ENCODE measurements at places on chromosomes 6 and 20.

- DNase-seq = no peak
Measured at GRCh38 chr6:100266494-100267401, 198.0 kb downstream of the SIM1 start.

DNA sequence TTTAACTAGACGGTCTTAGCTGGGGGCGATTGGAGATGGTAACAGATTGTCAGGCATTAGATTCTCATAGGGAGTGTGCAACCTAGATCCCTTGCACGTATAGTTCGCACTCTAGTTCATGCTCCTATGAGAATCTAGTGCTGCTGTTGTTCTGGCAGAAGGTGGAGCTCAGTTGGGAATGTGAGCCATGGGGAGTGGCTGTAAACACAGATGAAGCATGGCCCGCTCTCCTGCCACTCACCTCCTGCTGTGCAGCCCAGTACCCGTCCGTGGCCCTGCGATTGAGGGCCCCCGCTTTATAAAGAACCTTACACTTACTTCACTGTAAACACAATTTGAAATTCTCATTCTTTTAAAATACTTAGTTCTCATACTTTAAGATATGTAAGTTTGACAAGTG lies 339.4 kb downstream of the CDH26 start:
- no peak for DNase-seq

DNA sequence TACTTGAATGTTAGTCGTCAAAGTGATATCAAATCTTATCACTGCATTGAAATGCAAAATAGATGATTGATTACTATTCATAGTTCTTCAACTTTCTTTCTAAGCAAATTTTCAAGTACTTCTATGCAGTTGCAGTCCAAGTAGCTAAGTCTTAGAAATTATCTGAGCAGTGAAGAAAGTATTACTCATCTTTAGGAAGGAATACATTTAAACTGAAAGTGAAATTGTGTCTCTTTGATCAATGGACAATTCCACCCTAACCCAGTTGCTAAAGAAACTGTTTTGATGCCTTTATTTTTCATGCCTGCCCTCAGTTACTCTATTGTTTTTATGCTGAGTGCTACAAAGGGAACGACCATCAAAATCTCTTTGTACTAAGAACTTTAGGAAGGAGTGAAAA lies 337.4 kb downstream of the GRIK2 start:
- no peak for DNase-seq

DNA sequence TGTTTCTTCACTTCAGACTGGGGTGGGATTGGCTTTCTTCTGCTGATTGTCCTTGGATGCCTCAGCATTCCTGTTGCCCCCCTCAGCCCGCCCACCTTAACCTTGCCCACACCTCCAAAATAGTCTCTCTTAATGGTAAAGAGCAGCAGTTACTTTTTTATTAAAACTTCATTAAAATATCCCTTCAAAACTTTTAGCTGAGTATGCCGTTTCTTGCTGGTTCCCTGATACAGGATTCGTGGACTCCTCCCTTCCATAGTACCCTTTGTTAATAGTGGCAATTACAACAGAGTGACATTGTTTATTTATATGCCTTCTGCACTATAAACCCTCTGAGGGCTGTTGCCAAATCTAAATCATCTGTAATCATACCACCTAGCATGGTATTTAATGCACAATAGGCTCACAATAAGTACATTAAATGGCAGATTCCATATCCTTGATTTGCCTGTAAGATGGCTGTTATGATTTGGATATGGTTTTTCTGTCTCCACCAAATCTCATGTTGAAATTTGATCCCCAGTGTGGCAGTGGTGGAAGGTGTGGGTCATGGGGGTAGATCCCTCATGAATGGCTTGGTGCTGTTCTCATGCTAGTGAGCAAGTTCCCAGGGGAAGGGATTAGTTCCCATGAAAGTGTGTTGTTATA lies 3.5 kb upstream of the MOCS1 start:
- DNase-seq = no peak

GRCh38 chr20:2799688-2800520 lies 523 bp downstream of the CPXM1 start:
- DNase-seq = no peak

- DNase-seq = no peak
Measured at GRCh38 chr6:167800549-167800948, 26.2 kb upstream of the AFDN start.

GRCh38 chr20:328027-328974 lies 2.9 kb downstream of the SOX12 start:
- DNase-seq = no peak

- no peak for DNase-seq
Measured at GRCh38 chr20:8492173-8492572, 360.1 kb downstream of the PLCB1 start.

DNA sequence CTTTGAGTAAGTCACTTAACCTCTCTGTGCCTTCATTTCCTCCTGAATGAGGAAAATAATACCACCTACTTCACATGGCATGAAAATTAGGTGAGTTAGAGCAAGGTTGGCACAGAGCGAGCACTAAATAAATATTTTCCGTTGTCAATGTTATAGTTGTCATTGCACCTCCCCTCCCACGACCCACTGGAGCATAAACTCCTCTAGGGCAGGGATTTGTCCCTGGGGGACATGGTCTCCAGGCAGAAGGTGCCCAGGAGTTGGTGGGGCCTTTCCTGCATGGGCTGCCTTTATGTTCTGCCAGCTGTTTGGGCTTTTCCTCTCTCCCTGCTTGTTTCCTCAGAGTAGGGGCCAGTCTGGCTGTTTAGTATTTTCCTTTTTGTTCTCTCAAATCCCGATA lies 1.3 kb upstream of the ANGPT4 start:
- no peak for DNase-seq

DNA sequence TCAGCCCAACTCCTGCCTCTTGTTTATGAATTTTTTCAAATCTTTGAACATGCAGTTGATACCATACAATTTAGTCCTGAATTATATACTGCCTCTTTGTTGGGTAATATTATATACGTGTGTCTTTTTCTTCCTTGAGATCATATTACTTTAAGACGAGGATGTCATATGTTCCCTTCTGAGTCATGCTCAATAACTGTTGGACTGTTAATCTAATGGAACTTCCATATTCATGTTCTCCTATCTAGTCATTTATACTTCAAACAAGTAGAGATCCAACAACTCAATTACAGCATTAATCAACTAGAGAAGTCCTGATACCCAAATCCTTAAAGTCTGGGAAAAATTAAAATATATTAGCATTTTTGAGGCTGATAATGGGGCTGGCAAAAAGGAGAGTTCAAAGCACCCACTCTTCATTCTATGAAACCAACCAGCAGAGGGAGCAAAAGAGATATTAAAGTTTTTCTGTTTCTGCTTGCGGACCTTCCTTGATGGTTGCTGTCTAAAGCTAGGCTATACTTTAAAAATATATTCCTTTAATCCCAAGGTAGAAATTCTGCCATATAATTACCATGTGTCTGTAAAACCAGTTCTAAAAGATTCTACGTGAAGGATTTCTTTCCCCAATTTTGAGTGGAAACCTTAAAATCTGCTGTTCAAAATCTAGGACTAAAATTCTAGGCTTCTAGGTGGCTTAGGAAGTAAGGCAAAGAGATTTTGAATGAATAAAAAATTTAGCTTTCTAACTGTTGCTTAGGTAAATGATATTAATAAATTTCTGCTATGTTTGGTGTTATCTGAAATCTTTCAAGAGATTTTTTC lies 498.9 kb downstream of the BCKDHB start:
- DNase-seq = no peak

DNA sequence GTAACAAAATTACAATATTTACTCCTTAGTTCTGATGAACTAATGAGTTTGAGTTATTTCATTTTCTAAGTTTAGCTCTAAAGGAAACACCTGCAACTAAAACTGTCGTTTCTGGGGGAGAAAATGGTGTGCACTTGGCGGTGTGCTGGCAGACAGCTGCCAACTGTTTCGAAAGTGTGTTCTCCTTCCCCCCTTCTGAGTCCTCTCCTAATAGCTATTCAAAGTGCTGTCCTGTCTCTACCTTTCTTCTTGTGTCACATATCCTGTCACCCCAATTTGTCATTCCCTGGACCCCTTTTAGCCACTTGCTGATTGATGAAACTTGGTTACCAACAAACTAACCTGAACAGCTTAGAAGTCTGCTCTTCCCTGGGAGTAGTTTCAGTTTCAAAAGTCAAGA lies 4.9 kb upstream of the UBE2J1 start:
- DNase-seq = no peak

- no peak for DNase-seq
Measured at GRCh38 chr20:44050925-44051660, 135.9 kb downstream of the JPH2 start.

DNA sequence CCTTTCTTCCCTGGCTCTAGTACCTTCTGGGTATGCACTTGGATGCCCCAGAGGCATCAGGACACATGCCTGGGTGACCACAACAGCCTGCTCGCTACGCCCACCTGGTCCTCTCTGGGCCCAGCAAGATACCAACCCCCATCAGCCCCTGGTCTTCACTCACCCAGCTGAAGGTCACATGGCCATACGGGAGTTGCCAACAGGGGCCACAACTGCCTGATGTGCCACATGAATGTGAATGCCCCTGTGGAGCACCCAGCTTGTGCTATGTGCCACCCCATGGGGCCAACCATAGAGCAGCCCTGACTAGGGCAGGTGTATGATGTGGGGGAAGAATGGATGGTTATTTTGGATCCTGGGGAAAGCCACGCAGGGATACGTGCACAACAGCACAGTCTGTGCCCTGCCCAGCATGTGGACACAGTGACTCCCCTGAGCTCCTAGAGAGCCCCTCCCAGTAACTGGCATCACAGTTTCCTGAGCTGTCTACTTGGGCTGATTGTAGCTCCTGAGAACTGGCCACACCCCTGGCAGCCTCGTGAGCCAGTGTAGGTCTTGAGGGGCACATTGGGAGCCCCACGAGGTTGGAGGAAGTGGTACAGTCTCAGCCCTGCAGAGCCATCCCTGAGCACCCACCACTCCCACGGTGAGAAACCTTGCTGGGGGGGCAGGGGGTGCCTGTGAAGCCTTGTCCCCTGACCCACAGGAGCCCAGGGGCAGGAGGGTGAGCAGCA lies 10.5 kb upstream of the PCMTD2 start:
- no peak for DNase-seq

DNA sequence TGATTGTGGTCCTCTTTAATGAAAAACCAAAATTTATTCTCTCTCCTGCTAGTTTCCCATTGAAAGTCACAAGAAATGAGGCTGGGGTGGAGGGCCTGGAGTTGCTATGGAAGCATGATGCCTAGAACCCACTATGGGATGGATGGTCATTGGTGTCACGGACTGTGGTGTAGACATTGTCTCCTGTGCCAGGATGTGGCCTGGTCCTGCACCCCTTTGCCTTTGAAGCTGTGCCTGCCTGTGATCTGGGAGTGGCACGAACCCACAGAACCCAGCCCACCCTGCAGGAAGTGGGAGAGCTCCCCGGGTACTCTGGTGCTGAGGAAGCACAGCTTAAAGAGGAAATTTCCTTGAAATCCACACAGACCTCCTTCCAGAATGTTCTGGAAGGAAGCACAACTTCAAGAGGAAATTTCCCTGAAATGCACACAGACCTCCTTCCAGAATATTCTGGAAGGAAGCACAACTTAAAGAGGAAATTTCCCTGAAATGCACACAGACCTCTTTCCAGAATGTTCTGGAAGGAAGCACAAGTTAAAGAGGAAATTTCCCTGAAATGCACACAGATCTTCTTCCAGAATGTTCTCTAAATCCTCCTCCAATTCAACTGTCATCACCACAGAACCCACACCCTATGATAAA lies 105.6 kb downstream of the CDH26 start:
- no peak for DNase-seq

- DNase-seq = no peak
Measured at GRCh38 chr6:53128842-53129241, 19.8 kb downstream of the GCM1 start.

DNA sequence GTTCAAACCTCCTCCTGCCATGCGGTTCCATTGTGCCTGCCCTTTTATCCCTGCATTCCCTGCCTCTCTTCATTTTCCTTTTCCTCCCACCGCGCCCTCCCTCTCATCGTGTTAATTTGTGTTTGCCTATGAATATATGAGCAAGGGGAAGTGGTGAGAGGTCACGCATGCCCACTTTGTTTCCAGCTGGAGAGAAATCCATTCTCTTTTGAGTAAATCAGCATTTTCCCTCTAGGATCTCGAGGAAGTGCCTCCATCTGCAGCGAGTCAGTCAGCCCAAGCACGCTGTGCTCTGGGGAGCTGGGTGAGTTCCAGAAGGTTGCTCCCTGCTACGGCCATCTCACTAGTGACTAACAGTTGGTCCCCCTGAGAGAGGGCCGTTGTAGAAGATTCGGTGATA lies 42.9 kb downstream of the CDH26 start:
- no peak for DNase-seq

- no peak for DNase-seq
Measured at GRCh38 chr20:57993716-57994431, 234.6 kb downstream of the ANKRD60 start.

- no peak for DNase-seq
Measured at GRCh38 chr6:4549556-4550226, 226.5 kb upstream of the CDYL start.

GRCh38 chr20:38242848-38243708 lies 17.5 kb downstream of the KIAA1755 start:
- no peak for DNase-seq

- DNase-seq = peak; percentile 76
Measured at GRCh38 chr20:17569616-17570346, at the start of gene DSTN. DSTN (plus strand) TSS chr20:17570075; CDS start chr20:17570209, 134 bp downstream.

- no peak for DNase-seq
Measured at GRCh38 chr20:7361931-7362330, 578.3 kb downstream of the HAO1 start.

- peak; percentile 88 for DNase-seq
Measured at GRCh38 chr6:41470331-41471063, 75.7 kb upstream of the FOXP4 start.

Measured in ascending aorta (tissue), 2 donors.